Right ventricle myocardium superior (tissue), 1 donor: ENCODE measurements at places on chromosomes 5 and 9.

GRCh38 chr9:127130661-127131538, 8.5 kb upstream of the ANGPTL2 start:
- DNase-seq: peak; percentile 74

- DNase-seq: no peak
These were observed 230.5 kb upstream of the IZUMO3 start for GRCh38 chr9:24776226-24776625.

DNA sequence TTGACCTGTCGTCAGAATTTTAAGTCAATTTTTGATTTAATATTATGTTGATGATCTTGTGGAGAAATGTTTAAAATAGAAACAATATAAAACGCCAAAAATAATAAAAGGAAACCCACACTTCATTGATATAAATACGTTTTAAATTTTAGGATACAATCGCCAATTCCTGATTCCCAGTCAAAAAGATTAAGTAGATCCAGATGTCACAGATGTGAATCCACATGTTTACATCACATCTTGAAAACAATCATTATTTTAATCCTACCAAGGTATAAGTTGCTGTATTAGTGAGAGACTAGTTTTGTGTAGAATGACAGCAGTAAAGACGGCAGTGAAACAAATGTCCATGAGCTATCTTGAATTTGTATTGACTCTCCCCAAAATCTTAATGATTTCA, 4.9 kb downstream of the TAS2R1 start:
- no peak for DNase-seq

DNA sequence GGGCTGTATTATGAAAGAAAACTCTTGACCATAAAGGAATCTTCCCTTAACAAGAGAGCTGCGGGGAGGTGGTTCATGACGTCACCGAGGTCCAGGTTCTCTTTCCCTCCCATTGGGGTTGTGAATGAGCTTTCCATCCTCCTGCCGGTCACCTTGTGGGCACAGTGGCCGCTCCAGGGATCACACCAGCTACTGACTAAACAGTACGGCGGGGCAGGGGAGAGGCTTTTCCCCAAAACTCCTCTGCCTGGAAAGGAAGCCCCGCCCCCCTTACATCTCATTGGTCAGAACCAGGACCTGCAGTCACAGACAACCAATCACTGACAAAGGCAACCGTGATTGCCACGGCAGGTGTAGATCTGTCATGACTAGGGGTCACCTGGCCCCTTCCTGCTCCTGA, 35.6 kb downstream of the ROR2 start:
- no peak for DNase-seq

DNA sequence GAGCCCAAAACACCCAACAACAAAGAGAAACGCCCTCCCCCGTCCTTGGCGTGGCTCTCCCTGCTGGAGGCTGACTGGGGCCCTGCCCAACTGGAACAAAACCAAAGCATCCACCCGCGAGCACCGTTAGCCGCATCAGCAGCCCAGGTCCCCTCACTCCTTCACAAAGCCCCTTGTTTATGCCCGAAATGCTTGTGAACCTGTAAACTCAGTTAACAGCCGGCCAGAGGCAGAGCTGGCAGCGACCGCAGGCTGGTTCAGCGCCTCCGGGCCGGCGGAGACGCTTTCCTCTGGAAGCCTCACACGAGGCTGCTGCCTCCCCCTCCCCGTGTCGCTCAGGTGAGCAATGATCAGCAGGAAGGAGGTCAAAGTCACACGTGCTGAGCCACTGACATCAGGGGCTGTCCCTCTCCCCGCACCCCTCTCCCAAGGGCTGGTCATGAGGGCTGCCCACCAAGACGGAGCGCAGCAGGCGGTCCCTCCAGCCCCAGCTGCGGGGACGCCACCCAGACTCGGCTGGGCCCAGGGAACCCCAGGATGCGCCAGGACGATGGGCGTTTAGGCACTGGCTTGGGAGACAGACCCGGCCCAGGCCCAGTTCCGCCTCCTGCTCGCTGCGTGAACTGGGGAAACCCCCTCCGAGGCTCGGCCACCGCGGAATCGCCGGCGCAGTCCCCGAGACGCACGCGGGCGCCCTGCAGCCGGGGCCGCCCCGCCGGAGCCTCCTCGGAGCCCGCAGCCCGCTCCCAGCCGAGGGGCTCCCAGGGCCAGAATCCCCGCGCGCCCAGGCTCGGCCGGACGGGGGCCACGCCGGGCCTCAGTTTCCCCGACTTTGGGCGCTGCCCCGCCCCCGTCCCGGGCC, 563 bp downstream of the SNAPC4 start:
- no peak for DNase-seq

GRCh38 chr5:14256026-14256690, 113.0 kb downstream of the TRIO start:
- no peak for DNase-seq

DNA sequence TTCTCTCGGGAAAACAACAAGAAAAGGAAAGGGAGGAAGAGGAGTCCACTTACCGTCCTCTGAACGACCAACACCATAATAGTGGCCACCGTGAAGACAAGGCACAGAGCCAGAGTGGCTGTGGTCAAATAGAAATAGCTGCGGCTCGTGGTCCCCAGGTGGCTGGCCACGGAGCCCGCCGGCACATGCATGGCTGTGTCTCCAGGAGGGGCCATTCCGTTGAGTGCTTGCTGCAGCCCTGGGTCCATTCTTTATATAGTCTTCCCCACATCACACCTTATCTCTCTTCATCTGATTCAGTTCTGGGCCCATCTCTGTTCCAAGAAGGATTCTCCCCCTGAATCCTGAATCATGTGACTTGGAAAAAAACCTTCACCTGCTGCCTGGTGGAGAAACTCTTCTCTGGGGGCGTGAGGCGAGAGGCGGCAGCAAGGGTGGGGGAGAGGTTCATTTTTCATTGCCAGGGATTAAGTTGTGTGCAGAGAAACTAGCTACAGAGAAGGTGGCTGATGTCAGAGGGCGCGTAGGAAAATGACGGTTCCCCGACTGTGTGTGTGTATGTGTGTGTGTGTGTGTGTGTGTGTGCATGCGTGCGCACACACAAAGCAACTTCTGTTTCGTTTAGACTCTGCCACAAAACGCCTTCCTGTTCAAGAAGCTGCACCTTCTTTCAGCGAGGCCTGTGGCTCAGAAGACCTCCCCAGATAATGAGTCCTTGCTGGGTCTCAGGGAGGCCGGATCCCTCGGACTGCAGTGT, at the start of gene TNFSF8:
Gene TNFSF8, minus strand, starts transcription at position 536 of the 757 bp plus-strand sequence. Its CDS starts 288 bp downstream, at position 248.
- DNase-seq: peak; percentile 54

DNA sequence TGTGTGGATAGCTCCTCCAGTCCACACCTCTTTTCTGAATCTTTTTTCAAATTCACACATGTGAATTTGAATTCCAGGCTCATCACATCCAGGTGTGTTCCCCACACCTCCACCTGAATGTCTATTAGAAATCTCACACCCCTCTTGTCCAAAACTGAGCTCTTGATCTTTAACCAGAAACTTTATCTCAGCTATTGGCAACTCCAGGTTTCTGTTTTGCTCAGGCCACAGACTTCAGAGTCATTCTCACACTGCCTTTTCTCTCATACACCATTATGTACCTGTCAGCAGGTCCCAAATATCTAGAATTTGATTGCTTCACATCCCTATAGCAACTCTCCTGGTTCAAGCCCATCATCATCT, 11.6 kb downstream of the NIPSNAP3B start:
- no peak for DNase-seq

- no peak for DNase-seq
These were observed 509.9 kb downstream of the RAB3C start for GRCh38 chr5:59092758-59093157.

DNA sequence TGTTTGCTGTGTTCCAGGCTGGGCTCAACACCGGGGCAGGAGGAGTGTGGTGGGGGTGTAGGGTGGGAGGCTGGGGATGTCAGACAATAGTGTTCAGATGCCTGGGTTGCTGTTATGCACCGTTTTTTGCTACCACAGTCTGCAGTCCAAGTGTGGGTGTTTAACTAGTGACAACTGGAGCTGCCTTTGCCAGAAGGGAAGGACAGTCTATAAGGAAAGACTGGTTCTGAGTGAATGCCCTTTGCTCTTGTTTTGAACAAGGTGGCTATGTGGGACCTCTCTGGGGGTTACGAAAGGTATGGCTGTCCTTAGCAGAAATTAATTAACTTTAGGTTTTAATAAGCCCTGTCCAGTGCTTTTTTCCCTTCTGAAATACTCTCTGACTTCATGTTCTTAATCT, 118.5 kb upstream of the GNA14 start:
- no peak for DNase-seq

GRCh38 chr5:112647428-112647827, 90.3 kb upstream of the APC start:
- DNase-seq: no peak

DNA sequence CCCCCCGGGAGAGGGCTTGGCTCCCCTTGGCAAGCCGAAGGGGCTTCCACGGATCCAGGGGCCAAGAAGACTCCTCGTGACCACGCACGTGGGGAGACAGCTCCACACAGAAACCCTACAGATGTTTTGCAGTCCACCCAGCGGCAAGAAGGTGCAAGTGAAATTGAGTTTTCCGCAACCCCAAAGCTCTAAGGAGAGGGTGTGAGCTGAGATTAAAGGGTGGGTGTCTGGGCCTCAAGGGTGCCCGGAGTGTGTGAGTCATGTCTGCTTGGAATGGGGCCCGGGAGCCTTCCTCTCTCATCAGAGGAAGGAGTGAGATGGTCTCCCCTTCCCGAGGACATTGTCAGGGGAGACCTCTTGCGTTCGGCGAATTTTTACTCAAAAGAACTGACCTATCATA, 79.1 kb downstream of the OLFM1 start:
- no peak for DNase-seq

DNA sequence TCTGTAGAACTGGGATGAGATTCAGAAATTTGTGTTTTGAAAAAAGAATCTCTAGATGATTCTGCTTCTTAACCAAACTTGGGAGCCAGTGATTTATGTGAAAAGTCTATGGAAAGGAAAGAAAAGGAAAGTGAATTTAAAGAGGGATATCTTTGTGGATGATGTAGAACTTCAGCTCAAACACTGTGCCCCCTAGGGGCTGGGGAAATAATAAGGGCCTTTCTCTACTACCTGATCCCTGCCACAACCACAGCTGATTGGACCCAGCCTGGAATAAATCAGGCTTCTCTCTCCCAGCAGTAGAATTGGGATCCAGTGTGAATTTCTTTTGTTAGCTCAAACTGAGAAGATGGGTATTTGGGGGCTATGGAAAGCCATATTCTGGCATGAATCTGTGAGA, 155.0 kb downstream of the PRELID2 start:
- DNase-seq: no peak

DNA sequence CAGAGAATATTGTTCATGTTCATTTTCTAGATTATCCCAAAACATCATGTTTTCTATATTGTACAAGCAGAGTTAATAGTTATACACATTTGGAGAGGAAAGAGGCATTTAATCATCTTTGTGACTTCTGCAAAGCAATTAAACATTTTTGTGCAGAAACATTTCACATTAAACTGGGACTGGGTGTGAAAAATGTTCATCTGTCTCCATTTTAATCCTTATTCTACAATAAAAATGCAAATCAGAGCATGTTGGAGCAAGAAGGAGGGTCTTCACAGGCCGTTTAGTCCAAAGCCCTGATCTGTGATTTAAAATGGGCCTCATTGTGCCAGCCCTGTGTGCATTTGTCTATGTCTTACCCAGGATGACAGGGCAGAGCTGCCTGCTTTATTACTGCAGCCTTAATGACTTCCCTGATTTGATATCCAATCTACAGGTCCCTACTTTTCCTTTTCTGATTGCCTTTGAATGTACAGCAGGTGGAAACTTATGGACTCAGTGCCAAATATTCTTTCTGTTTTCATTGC, 183.5 kb downstream of the CAVIN4 start:
- no peak for DNase-seq

DNA sequence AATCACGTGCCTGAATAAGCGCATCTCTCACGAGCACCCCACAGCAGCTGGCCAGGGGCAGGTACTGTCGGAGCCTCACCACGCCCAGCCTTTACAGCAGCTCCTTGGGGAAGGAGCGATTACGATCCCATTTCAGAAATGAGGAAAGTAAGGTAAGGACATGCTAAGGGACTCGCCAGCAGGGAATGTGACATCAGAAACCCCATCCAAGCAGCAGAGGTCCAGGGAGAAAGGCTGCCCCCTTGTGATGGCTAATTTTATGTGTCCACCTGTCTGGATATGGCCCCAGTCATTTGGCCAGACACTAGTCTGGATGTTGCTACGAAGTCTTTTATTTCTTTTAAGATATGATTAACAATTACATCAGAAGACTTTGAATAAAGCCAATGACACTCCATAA, 77.3 kb downstream of the UBE2QL1 start:
- no peak for DNase-seq

- no peak for DNase-seq
These were observed 1359.1 kb upstream of the CDH9 start for GRCh38 chr5:28397502-28397941.

DNA sequence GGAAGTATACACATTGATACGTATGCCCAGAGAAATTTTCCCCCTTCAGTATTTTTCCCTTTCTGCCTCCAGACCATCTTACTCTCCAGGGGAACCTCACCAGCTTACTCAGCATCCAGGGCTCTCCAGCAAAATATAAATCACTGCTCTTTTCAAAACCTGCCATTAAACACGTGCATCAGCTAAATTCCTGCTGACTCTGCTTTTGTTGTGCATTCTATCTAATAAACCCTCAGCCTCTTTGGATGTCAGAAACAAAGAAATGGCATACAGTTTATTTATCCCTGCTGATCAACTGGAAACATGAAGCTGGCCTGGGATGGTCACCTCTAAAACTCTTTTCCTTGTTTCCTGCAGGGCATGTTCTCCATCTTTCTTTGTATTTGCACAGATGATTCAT, 126.8 kb downstream of the TRPM3 start:
- no peak for DNase-seq

DNA sequence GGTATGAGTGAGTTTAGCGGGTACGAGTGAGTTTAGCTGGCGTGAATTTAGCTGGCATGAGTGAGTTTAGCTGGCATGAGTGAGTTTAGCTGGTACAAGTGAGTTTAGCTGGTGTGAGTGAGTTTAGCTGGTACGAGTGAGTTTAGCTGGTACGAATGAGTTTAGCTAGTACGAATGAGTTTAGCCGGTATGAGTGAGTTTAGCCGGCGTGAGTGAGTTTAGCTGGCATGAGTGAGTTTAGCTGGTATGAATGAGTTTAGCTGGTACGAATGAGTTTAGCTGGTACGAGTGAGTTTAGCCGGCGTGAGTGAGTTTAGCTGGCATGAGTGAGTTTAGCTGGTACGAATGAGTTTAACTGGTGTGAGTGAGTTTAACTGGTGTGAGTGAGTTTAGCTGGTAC, 41.0 kb downstream of the PNPLA7 start:
- no peak for DNase-seq

- no peak for DNase-seq
These were observed 91.8 kb downstream of the SAXO1 start for GRCh38 chr9:18941060-18941740.

DNA sequence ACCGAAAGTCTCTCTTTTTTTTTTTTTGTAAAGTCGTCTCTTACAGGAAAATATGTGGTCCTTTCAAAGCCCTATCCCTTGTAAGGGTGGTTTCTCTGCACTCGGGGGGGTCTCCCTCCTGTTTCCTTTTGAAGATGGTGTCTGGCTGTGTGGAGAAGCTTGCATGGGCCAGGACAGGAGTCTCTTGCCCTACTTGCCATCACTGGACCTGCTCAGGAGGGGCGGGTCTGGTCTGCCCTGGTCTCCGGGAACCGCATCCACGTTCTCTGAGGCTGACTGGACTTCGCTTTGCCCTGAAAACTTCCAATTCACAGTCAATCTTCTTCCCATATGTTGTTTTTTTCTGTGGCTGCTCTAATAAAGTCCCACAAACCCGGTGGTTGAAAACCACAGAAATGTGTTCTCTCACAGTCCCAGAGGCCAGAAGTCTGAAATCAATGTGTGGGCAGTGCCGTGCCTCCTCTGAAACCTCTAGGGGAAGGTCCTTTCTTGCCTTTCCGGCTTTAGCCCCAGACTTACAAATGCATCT, 92.9 kb upstream of the IER5L start:
- DNase-seq: no peak

GRCh38 chr5:110965773-110966581, 105.5 kb upstream of the TSLP start:
- DNase-seq: no peak
